EL (cell line): ENCODE measurements at places on chromosomes 7 and 10.

GRCh38 chr7:892648-893593, 16.6 kb downstream of the GET4 start:
- DNase-seq: no peak

- DNase-seq: no peak
These were observed 1.7 kb upstream of the PTPRE start for GRCh38 chr10:127905001-127905847.

DNA sequence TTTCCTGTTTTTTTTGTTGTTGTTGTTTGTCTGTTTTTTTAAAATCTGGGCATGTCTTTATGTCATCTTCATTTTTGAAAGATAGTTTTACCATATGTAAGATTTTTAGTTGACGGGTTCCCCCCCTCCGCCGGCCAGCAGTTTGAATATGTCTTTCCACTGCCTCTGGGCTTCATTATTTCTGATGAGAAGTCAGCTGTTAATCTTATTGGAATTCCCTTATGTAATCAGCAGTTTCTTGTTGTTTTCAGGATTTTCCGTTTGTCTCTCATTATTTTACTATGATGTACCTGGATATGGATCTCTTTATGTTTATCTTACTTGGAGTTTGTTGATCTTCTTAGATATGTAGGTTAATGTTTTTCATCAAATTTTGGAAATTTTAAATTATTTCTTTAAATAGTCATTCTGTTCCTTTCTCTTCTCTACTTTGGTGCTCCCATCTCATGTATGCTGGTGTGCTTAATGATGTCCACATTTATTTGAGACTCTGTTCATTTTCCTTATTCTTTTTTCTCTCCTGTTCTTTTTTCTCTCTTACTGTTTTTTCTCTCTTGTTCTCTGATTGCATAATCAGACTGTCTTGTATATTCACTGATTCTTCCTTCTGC, 9.7 kb downstream of the EXOC6 start:
- no peak for DNase-seq

DNA sequence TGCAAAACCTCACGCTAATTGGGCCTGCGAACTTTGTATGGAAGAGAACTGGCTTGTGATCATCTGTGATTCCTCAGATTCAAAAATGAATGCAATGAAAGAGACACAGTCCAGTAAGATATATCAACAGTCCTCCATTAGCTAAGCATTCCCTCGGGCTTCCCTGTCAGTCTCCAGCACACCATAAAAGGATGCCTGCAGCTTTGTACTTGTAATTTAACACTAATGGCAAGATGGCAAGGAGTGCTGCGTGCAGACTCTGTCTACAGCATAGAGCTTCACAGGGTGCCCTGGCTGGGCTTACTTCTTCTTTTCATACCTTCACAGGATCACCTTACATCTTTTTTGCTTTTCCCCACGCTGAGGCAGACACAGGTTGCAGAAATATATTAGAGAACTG, 200.0 kb downstream of the GFRA1 start:
- DNase-seq: no peak

DNA sequence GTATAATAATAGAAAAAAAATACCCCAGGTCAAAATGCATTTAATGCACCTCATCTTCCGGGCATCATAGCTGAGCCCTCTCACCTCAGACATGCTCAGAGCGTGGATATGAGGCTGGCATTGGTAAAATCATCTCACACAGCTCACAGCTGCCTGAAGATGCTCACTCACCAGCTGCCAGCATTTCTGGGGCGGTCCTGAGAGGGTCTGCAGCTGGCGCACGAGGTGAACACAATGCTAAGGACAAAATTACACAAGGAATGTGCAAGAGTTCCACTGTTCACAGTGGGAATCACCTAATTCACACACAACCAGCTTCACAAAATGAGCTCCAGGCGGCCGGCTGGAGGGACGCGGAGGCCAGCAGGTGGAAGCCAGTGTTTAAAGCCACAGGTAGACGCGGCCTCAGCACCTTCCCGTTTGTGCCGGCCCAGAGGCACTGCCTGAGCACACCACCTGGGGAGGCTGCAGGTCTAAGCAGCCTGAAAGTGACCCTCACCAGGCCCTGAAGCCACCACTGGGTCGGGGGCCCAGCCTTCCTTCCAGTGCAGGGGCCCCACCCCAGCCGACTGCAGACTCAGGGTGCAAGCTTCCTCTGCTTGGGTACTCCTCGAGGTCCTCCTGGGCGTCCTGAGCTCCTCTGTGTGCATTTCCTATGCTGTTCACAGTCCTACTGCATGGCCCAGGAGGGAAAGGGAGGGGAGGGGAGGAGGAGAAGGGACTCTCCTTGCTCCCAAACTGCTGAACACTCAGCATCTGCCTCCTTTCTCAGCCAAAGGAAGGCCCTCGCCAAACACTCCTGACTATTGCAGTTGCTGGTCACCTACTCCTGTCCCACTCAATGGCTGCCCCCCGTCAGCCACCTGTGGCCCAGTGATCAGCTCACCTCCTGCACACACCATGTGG, 61.2 kb upstream of the FAM20C start:
- DNase-seq: no peak

- DNase-seq: no peak
These were observed 30.4 kb downstream of the GPRIN2 start for GRCh38 chr10:46525824-46526681.

DNA sequence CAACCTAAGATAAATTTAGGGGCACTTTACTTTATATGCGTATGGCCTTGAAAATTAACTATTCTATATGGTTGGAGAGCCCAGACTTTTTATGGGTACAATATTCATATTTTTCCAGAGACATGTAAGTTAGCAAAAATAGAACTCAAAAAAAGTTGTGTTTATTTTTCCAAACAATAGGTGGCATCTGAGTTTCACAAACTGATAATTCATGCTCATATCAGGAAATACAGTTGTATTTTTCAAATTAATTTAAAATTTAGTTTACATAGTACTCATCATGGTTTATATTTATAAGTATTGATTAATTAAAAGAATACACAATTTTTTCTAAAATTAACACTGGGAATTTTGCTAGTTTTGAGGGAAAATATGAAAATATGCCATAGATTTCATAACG, 34.6 kb downstream of the ANKRD7 start:
- DNase-seq: no peak

DNA sequence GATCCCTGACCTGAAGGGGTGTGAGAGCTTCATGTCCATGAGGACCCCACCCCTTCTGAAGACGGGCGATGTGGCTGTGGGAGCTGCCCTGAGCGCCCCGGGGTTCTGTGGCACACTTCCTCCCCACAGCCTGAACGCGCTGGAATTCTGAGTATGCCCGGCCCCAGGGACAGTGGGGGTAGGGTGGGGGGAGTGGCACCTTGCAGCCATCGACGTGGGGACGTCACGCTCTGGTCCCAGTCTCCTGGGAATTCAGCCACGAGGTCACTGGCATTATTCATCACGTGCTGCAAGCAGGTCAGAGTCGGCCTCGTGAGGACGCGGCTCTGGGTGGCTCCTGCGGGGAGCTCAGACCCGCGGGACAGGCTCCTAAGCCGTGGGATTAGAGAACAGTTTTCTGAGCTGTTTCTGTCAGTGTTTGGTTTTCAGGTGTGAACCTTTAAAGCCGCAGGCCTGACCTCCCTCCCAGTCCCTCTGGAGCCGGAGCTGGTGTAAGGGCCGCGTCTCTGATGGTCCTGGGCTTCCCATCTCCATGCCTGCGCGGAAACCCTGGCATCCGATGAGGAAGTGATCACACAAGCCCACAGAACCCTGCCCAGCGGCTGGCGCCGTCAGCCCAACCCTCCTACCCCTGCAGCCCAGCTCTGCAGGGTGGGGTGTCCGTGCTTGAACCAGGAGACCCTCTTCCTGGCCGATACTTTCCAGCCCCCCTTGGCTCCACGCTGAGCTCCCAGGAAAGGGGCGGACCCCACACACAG, 16.1 kb downstream of the GPR146 start:
- DNase-seq: peak; percentile 6

- no peak for DNase-seq
These were observed 189.5 kb downstream of the ANK3 start for GRCh38 chr10:60200012-60200681.

- DNase-seq: no peak
These were observed 17.6 kb upstream of the SNX13 start for GRCh38 chr7:17957871-17958270.

DNA sequence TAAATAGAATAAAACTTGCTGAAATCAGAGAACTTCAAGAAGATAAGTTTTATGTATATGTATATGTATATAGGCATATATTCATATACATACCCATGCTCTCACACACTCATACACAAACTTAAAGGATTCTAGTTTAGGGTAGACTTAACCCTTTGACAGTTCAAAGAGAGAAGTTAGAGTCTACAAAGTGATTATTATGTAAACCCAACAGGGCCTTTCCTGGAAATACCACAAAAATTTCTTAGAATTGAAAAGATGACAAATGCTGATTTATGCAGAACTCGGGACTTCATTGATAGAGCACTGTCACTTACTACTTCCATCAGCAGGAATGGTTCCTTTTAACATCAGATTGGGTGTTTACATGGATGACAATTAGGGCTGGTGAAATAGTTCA, 763.5 kb downstream of the AUTS2 start:
- no peak for DNase-seq

- no peak for DNase-seq
These were observed 45.9 kb upstream of the BET1 start for GRCh38 chr7:94050046-94050445.

- DNase-seq: no peak
These were observed 162.3 kb downstream of the MLLT10 start for GRCh38 chr10:21696302-21696701.

DNA sequence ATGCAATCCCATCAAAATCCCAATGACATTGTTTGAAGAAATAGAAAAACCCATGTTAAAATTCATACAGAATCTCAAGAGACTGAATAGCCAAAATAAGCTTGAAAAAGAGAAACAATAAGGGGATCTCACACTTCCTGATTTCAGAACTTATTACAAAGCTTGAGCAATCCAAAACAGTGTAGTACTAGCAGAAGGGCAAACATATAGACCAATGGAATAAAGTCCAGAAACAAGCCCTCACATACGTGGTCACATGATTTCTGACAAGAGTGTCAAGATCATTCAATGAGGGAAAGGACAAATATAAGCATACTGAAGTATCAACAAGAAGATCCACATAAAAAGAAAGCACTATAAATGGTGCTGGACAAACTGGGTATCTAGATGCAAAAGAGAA, 31.9 kb downstream of the MICU1 start:
- DNase-seq: no peak

DNA sequence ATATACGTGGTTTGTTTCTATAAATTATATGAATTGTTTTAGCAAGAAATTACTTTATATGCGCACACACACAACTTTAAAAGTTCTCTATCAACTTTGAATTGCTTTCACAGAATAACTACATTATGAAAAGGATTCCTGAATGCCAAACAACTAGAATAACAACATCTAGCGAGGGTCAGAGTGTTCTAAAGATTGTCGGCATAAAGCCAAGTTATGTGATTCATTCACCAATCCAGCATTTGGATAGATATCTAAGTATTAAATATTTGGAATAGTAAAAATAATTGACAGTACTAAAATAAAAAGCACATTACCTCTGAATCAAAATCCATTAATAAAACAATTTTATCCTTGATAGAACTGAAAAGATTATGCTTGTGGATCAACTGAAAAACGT, 125.3 kb upstream of the AMPH start:
- peak; percentile 35 for DNase-seq

DNA sequence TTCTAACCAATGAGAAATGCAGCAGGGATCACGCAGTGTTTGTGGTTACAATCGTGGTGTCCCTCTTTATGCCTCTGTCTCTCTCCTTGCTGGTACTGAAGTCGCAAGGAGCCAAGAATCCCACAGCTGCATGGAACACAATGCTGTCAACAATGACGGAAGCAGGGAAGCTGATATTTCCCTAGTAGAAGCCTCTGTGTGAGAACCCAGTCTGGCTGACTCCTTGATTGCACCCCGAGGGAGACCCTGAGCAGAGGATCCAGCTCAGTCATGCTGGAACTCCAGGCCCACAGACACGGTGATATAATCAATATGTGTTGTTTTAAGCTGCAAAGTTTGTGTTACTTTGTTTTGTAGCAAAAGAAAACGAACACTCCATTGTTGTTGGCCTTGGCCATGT, 677.9 kb downstream of the PARD3 start:
- DNase-seq: no peak

- no peak for DNase-seq
These were observed 194.3 kb downstream of the GRID1 start for GRCh38 chr10:86172301-86172700.

- no peak for DNase-seq
These were observed 61.7 kb upstream of the ECHDC3 start for GRCh38 chr10:11680496-11680895.

DNA sequence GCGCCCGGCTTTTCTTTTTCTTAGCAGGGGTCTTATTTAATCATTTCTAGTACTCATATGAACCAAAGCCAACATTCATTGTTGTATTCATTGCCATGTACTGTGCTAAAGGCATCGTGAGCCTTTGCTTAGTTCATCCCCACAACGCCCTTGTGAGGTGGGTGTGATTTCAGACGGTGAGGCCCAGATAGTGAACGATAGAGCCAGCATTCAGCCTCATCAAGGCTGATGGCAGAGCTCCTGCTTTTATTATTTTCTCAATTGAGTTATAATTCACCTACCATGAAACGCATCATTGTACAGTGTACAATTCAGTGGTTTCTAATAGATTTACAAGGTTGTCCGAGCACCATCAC, 50.1 kb downstream of the HK1 start:
- no peak for DNase-seq

DNA sequence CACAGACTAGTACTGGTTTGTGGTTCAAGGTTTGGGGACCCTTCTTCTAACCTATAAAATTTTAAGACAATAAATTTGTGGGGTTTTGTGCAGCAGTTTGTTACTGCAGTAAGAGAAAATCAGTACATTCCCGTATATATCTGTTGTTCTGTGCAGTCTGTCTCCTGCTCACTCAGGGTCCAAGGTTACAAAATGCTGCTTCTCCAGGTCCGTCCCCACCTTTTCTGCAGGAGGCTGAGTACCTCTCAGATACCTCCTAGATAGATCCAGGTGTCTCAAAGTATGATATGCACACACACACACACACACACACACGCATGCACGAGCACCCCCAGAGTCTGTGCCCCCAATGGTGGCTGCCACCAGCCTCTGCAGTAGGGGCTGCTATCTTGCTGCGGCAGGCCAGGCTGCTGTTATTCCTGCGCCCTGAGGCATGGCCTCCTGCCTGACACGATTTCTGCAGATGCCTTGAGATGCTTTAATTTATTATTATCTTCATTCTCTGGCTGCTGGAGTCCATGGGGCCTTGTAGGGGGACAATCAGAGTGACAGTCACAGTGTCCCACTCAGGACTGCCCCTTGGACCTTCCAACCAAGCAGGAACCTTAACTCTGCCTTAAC, 25.2 kb upstream of the ASL start:
- no peak for DNase-seq

GRCh38 chr7:105022458-105022857, 8.5 kb downstream of the KMT2E start:
- no peak for DNase-seq

- peak; percentile 7 for DNase-seq
These were observed 697.0 kb downstream of the SORCS1 start for GRCh38 chr10:106467506-106467905.

GRCh38 chr10:30943451-30943850, 88.2 kb downstream of the ZNF438 start:
- no peak for DNase-seq
